ENCODE measurements at places on chromosomes 5 and 9.

DNA sequence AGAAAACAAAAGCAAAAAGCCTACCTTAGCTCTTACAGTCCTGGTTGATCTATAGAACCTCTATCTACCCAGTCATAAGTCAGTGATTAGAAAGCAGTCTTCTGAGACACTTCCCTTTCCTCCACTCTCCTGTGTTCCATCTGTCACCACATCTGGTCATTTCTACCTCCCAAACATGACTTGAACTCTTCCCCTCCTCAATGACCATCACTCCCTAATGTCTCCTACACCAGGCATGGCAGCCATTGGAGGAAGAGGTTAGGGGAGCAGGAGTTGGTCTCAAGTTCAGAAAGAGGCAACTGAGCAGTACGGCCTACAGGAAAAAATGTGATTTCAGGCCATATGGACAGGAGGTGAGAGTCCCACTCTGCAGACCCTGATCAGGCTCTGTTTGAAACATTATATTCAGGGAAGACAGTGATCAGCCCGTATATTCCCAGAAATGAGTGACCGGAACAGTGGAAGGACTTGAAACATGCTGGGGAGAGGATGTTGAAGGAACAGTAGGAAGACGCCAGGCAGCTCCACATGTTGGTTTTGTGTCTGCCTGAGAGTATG, 12.0 kb downstream of the ABLIM3 start:
- no peak for DNase-seq

- no peak for DNase-seq
Measured at GRCh38 chr9:125942125-125942524, 195.0 kb downstream of the PBX3 start.

DNA sequence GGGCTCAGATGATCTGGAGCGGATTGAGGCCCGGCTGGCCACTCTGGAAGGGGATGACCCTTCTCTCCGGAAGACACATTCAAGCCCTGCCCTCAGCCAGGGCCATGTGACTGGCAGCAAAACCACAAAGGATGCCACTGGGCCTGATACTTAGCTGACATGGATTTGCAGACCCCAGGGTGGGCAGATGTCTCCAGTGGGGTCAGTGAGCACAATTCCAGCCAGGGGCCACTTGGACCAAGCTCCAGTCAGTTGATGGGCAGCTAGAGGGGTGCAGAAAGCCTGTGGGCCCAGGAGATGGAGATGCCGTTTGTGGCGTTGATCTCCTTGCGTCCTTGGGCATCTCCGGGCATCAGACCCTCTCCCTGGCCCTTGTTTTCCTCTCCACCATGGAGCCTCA, 46.7 kb downstream of the PSD2 start:
- DNase-seq: no peak

GRCh38 chr9:128625391-128626146, 31.1 kb downstream of the DYNC2I2 start:
- no peak for DNase-seq

DNA sequence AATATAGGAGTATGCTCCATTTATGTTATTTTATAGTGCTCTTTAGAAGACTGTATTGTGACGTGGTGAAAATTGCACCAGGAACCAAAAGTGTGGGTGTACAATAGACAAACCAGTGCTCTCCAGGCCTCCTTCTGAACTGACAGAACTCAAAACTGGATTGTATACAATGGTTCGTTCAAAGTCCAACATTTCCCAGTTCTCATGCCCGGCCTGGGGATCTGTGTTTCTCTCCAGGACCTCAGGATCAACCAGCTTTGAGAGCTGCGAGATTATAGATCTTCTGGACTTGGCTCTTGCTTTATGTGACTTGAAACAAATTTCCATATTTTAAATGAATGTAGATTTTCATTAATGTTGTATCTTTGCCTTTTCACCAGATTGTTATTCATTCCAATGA, 60.8 kb upstream of the CER1 start:
- DNase-seq: no peak

DNA sequence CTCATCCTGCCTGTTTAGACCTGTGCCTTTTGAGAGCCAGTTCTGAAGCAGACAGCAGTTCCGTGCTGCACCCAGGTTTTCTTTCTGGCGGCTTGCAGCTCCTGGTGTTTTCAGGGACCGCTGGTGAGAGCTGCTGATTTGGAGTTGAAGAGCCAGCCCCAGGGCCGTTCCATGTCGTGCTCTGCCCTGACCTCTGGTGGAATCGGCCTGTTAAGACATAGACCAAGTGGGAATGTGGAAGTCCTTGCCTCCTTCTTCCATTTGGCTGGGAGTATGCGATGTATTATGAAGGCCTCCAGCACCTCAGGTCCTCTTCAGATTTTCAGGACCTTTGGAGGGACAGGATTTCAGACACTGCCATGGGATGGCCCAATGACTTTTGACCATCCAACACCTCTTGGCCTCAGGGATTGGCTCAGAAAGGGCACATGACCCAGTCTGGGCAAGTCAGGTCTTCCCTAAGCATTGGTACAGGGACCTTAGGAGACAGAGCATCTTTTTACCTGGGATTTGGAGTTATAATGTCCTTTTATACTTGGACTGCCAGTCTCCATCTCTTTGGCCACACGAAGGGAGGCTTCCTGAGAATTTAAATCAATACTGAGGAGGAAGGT, 136.1 kb upstream of the CLINT1 start:
- peak; percentile 36 for DNase-seq
